PC-3 (cell line): ENCODE measurements at places on chromosomes 7 and 10.

GRCh38 chr10:118501637-118502440 is 93.6 kb downstream of the PRLHR start:
- no peaks in the 10 kb centered on the region for H3K36me3 ChIP-seq
- H3K27ac ChIP-seq, result peak overlapping the region; percentile 96
- H3K4me3 ChIP-seq, result 0 out of 2 replicates have a peak overlapping the region, but pooled peaks have one; percentile 35
- DNase-seq, result peak; percentile 85
- H3K4me1 ChIP-seq, result peaks cover 38% of the 10 kb centered on the region
- H3K27me3 ChIP-seq, result no peaks in the 10 kb centered on the region

DNA sequence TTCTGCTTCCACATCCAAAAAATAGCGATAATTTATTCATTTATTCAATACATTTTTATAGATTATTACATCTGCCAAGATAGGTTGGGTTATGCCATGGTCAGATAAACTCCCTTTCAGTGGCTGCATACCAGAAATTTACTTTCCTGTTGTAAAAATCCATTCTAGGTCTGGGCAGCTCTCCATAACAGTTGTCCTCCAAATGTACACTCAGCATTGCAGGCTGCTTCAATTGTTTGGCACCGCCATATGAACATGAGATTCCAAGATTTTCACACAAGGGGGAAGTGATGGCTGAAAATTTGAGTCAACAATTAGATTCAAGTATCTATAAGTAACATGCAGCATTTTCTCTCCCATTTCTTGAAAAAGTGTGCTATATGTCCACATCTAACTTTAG is 568.7 kb downstream of the ETV1 start:
- no peak overlapping the region for H3K4me3 ChIP-seq
- no peaks in the 10 kb centered on the region for H3K4me1 ChIP-seq
- no peaks in the 10 kb centered on the region for H3K27me3 ChIP-seq
- DNase-seq, result no peak
- no peak overlapping the region for H3K27ac ChIP-seq
- H3K36me3 ChIP-seq, result no peaks in the 10 kb centered on the region

DNA sequence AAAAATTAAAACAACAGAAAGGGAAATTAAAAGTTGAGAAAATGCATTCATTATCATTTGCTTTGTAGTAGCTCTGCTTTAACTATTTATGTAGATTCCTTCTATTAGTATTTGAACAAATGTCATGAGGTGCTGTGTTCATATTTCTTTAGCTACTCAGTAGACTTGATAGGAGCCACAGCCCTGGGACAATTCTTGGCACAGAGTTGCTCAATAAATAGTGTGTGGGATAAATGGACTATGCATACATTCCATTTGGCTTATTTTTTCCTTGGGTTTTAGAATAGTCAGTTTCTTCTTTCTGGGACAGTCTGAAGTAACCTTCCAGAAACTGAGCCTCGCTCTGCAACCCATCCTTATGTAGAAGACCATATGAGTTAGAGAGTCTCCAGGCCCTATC is 13.4 kb downstream of the RPP30 start:
- H3K27me3 ChIP-seq, result no peaks in the 10 kb centered on the region
- peak overlapping the region; percentile 71 for H3K27ac ChIP-seq
- H3K4me1 ChIP-seq, result peaks cover 50% of the 10 kb centered on the region
- peak; percentile 63 for DNase-seq
- peak overlapping the region; percentile 7; the same call in 1 of the 2 replicates for H3K4me3 ChIP-seq

DNA sequence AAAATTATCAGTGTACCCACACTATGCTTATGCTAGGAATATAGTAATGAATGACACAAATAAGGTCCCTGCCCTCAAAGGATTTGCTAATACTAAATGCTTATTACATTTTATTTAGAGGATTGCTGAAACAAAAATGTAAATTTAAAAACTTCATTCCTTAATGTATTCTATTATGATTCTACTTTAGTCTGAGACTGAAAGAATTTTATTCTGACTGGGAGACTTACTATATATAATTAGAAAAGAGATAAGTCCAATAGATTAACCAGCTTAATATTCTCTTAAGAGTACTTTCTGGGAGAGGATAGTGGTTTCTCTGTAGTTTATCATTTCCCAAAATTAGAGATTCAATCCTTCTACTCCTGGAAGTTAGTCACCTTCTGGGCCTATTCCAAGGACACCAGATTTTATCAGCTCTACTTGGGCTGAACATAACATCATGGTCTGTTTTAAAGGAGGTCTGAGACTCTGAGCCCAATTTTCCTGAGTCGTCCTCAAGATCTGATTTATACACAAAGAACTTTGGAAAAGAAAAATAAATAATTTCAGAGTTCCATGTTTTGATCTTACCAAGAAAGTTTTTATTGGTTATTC is 41.1 kb downstream of the ASZ1 start:
- H3K27ac ChIP-seq, result no peak overlapping the region
- peaks cover 11% of the 10 kb centered on the region; the same call in 1 of the 2 replicates for H3K27me3 ChIP-seq
- no peaks in the 10 kb centered on the region for H3K36me3 ChIP-seq
- no peak overlapping the region for H3K4me3 ChIP-seq

DNA sequence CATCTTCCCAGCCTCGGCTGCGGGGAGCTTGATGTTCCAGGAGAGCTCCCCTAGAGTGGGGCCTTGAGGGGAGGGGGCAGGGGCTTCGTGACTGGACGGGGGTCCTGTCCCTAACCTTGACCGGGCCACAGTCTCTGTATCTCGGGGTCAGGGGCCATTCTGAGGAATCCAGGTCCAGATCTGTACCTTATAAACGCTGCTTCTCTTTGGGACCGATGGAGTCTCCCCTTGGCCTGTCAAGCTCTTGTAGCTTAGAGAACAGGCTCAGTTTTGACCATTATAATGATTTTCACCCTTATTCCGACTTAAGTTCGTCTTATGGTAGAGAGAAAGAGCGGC is 831 bp downstream of the ZKSCAN5 start:
- no peak for DNase-seq
- H3K36me3 ChIP-seq, result no peaks in the 10 kb centered on the region
- H3K27me3 ChIP-seq, result no peaks in the 10 kb centered on the region
- peak overlapping the region; percentile 84 for H3K4me3 ChIP-seq

DNA sequence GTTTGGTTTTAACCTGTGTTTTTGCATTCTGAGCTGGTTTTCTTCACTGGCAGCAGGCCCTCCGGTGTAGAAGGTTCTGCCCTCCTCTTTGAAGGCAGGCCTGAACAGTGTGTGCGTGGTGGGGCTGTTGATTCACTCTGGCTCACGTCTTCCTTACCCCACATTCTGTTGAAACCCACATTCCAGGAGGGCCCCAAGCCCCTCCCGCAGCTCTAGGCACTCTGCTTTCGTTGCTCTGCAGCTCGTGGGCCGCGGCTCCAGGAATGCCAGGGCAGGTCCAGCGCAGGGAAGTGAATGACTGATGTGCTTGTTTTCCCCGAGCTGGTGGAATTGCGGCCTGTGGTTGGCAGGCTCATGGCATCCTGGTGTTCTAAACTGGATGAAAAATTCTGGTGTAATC is 49.0 kb downstream of the HTRA1 start:
- no peaks in the 10 kb centered on the region for H3K4me1 ChIP-seq
- H3K4me3 ChIP-seq, result no peak overlapping the region
- no peak for DNase-seq
- no peaks in the 10 kb centered on the region for H3K27me3 ChIP-seq

GRCh38 chr10:30970760-30971460 is 60.8 kb downstream of the ZNF438 start:
- DNase-seq, result no peak
- H3K27ac ChIP-seq, result no peak overlapping the region
- H3K36me3 ChIP-seq, result no peaks in the 10 kb centered on the region
- H3K27me3 ChIP-seq, result no peaks in the 10 kb centered on the region
- no peak overlapping the region for H3K4me3 ChIP-seq

GRCh38 chr10:5659702-5660528 is 6.5 kb downstream of the ASB13 start:
- H3K27me3 ChIP-seq, result no peaks in the 10 kb centered on the region
- H3K27ac ChIP-seq, result peak overlapping the region; percentile 66
- peak; percentile 72 for DNase-seq
- H3K4me3 ChIP-seq, result peak overlapping the region; percentile 15; the same call in 1 of the 2 replicates
- H3K36me3 ChIP-seq, result no peaks in the 10 kb centered on the region

DNA sequence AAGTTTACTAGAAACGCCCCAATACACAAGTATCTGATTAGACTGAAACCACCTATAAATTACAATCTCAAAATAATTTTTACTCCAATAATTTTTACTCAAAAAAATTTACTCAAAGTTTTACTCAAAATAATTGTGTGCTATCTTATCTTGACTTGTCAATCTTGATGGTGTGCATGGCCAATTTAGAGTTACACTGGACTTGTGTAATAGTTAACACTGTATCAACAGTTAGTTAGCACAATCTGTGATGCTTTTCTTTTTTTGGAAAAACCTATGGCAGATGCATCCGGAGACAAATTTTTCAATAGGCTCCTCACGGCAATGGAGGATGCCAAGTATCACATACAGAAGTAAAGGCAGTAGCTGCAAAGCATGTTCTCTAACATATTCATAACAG is 24.9 kb downstream of the LMOD2 start:
- H3K4me3 ChIP-seq, result no peak overlapping the region
- peaks cover 17% of the 10 kb centered on the region; the same call in 1 of the 2 replicates for H3K36me3 ChIP-seq
- no peak overlapping the region for H3K27ac ChIP-seq

- no peak for DNase-seq
- H3K27ac ChIP-seq, result no peak overlapping the region
- no peaks in the 10 kb centered on the region for H3K36me3 ChIP-seq
- no peaks in the 10 kb centered on the region for H3K4me1 ChIP-seq
- no peak overlapping the region for H3K4me3 ChIP-seq
Measured at GRCh38 chr10:71631007-71631861, 88.3 kb downstream of the C10orf105 start.

DNA sequence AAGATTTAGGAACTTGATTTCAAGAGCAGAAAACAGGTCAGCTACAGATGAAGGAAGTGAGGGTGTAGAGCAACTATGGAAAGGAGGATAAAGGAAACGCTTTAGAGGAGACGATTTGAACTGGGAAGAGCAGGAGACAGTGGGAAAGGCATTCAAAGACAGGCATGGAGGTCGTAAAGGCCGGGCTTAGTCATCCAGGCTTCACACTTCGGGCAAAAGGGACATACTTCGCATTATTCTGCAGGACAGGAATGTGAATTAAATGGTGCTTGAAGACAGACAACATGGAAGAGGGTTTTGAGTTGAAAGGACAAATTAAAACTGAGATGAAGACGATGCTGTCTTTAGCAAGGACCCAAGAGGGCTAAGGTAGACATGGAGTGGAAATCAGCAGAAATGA is 8.1 kb downstream of the FAM171A1 start:
- no peak overlapping the region for H3K4me3 ChIP-seq
- DNase-seq, result no peak
- H3K27me3 ChIP-seq, result no peaks in the 10 kb centered on the region
- no peaks in the 10 kb centered on the region for H3K4me1 ChIP-seq
- no peak overlapping the region for H3K27ac ChIP-seq

GRCh38 chr7:124728610-124729009 is 37.0 kb downstream of the GPR37 start:
- no peaks in the 10 kb centered on the region for H3K36me3 ChIP-seq
- no peak overlapping the region for H3K27ac ChIP-seq
- H3K4me1 ChIP-seq, result peaks cover 11% of the 10 kb centered on the region
- H3K4me3 ChIP-seq, result no peak overlapping the region

DNA sequence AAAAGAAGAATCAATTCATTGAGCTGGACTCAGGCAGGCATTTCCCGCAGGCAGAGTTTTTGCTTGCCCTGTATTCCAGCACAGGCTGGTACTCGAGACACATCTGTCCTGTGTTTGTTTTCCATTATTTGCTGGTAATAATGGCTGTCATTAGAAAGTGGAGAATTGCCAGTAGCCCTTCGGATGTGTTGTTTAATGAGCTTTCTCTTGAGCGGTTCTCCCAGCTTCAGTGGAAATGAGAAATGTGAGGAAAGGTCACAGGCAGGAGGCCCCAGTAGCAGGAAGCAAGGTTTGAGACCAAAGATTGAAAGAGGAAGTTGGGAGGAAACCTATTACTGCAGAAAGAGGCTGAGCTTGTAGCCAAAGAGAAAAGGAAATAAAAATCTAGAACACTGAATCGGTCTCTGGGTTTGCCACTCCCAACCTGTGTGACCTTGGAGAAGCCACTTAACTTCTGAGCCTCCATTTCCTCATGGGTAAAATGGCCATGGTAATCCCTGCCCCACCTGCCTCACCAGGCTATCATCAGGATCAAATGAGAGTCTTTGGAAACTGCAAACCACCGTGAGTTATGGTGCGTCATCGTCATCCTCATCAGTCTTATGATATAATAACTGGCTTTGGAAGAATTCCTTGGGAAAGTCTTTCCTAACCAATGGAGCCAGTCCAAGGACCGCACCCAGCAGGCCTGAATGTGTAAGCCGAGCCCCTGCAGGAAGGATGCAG is 67.7 kb downstream of the TACR2 start:
- peaks cover 44% of the 10 kb centered on the region for H3K4me1 ChIP-seq
- H3K36me3 ChIP-seq, result peaks cover 24% of the 10 kb centered on the region
- H3K27me3 ChIP-seq, result no peaks in the 10 kb centered on the region
- peak; percentile 99 for DNase-seq
- H3K27ac ChIP-seq, result peak overlapping the region; percentile 89
- peak overlapping the region; percentile 5; the same call in 1 of the 2 replicates for H3K4me3 ChIP-seq

DNA sequence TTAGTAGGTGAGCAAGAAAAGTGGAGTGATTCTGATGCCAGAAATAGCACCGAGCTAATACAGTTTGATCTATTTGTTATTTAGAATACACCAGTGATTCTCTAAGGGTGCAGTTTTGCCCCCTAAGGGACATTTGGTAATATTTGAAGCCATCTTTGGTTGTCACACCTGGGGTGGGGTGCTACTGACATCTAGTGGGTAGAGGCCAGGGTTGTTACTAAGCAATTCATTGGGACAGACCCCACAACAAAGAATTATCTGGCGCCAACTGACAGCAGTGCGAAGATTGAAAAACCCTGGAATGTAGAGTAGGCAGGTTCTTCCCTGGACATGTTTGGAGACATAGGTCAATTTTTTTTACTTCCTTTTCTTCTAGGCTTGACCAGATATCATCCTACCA is 14.6 kb downstream of the PALS2 start:
- no peaks in the 10 kb centered on the region for H3K36me3 ChIP-seq
- no peak overlapping the region for H3K27ac ChIP-seq
- H3K4me3 ChIP-seq, result no peak overlapping the region
- no peaks in the 10 kb centered on the region for H3K27me3 ChIP-seq
- peak; percentile 33 for DNase-seq

DNA sequence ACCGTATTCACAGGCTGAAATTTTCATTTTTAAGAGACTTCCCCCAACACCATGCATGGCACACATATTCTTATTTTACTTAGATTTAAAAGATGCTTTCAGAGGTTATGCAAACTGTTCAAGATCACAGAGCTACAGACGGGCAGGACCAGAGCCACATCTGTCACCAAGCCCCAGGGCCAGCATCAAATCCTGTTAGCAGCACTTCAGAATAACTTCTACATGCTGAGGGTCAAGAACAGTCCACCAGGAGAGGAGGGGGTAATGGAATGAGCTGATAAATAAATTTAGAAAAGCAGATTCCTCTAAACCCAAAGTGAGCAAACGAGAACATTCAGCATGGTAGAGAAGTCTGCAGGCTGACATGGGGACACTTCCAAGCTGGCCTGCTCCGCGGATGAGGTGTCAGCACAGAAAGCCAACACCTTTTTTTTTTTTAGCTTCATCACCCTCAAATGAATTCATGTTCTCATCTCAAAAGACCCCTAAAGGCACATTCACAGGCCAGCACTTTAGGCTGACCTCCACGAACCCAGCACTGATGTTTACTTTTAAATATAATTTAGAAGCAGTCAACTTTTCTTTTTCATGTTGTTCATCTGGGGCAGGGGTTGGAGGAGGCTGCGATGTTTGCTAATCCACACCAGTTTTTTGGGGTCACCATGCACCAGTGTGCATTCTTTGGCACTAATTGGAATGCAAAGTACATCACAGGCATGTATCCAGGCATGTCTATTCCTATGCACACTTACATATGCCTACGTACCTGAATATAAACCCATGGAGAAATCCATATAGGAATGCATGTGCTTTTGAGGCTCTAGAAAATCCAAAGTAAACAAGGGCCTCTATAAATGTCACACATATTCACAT is 249.0 kb downstream of the TNS3 start:
- H3K27me3 ChIP-seq, result no peaks in the 10 kb centered on the region
- H3K4me3 ChIP-seq, result no peak overlapping the region
- no peak for DNase-seq
- H3K36me3 ChIP-seq, result peaks cover 18% of the 10 kb centered on the region; the same call in 1 of the 2 replicates
- H3K27ac ChIP-seq, result no peak overlapping the region
